ENCODE measurements at places on chromosomes 3 and 15.

DNA sequence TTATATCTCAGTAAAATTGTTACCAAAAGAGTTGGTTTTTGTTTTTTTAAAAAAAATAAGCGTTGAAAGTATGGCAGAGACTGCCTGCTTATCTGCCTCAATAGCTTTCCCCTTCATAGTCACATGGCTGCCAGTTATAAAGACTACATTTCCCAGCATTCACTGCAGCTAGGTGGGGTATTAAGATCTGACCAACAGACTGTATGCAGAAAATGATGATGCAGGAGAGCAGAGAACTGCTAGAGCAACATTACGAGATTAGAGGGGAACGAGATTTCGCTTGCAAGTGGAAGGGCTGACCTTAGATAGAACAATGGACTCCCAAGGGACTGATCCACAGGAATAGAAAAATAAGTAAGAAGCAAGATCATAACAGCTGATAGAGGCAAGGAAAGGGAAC is 14.3 kb downstream of the RHOA start:
- DNase-seq = no peak

DNA sequence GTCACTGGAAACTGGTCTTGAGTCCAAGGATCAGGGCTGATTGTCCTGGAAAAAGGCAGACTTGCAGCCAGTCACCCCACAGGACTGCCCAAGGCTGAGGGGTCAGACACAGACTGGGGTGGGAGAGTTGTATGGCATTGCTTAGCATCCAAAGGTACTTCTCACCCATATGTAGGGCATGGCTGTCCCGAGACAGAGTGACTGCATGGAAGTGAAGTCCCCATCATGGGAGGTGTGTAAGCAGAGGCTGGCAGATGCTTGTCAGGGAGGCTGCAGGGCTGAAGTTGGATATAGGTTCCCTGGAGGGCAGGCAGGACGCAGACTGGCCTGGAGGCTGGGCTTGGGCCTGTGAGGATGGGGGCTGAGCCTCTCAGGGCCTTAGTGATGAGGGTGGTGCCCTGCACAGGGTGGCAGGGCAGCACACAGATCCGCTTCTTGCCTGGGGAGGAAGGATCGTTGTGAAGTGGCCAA is 31.1 kb downstream of the PSTPIP1 start:
- DNase-seq = no peak

GRCh38 chr3:69675786-69676530 is 63.3 kb upstream of the MITF start:
- no peak for DNase-seq

- DNase-seq = no peak
Measured at GRCh38 chr3:140081887-140082286, 146.9 kb downstream of the CLSTN2 start.

DNA sequence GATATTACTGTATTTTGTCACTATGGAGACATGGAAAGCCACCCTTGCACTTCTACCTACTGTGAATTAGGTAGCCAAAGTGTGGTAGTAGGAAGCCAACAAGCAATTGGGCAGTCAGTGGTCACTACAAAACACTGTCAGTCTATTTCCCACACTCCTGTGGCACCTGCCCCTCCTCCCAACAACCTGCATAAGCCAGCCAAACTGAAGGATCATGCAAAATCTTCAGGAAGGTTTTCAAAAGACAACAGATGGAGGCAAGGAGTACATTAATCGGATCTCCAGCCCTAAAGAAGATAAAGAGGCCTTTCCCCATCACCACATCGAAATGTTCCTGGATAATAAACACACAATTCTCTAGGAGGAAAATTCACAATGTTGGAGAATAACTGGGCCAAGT is 11.9 kb downstream of the POMGNT2 start:
- DNase-seq = no peak

DNA sequence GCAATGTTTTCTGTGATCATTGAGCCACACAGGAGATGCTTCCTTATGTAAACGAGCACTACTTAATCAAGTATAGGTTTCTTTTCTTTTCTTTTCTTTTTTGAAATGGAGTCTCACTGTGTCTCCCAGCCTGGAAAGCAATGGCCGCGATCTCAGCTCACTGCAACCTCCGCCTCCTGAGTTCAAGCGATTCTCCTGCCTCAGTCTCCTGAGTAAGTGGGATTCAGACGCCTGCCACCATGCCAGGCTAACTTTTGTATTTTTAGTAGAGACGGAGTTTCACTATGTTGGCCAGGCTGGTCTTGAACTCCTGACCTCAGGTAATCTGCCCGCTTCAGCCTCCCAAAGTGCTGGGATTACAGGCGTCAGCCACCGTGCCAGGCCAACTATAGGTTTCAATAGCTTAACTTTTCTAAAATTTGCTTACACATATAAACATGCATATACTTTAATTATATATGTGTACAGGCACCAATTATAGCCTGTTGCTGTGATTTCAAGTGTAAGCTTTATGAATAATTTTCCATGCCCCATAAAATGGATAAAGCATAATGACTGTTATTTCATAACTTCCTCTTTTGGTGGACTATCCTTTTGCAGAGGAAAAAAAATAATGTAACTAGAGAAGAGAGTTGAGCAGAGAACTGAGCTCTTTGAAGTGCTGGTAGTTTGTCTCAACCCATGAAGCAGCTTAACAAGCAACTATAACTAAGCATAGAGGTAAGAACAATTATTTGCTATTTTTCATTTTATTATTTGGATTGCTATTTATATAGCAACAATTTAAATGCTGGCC is 24.8 kb upstream of the MBNL1 start:
- no peak for DNase-seq

GRCh38 chr15:59662260-59662659 is 4.9 kb upstream of the GTF2A2 start:
- no peak for DNase-seq

- no peak for DNase-seq
Measured at GRCh38 chr15:100771746-100772145, 107.9 kb upstream of the ALDH1A3 start.

DNA sequence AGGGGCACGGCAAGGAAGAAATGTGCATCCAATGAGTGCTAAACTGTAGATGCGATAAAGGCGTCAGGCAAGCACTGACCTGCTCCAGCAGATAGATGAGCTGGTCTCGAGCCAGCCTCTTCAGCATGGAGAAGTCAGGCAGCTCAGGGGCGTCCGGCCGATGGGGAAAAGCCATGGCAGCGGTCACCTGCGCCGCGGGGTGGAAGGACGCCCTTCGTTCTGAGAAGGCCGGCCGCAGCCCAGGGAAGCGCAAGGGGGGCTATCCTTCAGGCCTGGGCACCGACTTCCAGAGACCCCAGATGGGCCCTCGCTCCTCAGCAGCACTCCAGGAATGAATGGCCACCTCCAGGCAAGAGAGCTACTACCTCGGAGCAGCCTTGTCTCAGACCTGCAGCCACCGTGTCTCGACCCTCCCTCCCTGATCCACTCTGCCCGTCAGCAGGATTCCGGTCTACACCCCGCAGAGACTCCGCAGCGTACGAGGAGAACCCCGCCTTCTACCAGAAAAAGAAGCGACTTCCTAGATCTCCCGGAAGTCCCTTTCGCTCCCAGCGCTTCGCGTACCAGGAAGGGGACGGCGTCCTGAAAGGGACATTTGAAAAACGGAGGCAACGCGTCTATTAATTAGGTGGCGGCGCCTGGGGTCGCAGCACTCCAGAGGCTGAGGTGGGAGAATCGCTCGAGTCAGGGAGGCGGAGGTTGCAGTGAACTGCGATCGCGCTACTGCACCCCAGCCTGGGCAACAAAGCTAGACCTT is at the start of gene VPS33B:
Gene VPS33B (minus strand): TSS at position 520 of the 757 bp plus-strand sequence. CDS start 345 bp downstream, at position 175.
- peak; percentile 66 for DNase-seq

- no peak for DNase-seq
Measured at GRCh38 chr3:126414961-126415660, 20.4 kb downstream of the CFAP100 start.

- no peak for DNase-seq
Measured at GRCh38 chr15:72516777-72517176, 42.6 kb downstream of the ARIH1 start.

- DNase-seq = peak; percentile 20
Measured at GRCh38 chr15:50390554-50391264, 33.5 kb upstream of the USP8 start.

DNA sequence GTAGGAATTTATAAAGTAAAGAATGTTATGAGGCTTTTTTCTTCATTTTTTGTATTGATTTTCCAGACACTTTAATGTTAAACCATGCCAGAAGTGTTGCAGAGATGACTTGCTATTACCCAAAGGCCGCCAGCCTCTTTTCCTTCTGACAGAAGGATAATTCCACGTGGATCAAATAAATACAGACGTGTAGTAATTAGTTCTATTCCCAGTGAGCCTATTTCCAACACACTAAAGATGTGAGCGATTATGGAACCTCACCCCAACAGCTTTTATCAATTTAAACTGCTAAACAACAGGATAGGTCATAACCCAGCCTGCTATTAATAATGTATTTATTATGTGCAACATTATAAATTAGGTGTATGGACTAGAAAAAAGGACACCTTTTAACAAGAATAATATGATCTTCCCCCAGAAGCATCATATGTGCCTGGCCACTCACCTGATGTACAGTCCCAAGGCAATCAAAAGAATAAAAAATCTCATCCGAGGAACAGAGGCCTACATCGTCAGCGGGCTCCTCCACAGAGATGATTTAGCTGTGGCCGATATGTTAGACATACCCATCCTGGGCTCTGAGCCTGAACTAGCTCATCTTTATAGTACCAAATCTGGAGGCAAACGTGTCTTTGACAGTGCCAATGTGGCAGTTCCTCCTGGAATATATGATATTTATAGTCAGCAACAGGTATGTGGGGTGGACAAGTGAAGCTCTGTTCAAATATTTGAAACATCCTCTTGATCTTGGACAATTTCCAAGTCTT is 125.9 kb upstream of the C15orf61 start:
- DNase-seq = no peak

DNA sequence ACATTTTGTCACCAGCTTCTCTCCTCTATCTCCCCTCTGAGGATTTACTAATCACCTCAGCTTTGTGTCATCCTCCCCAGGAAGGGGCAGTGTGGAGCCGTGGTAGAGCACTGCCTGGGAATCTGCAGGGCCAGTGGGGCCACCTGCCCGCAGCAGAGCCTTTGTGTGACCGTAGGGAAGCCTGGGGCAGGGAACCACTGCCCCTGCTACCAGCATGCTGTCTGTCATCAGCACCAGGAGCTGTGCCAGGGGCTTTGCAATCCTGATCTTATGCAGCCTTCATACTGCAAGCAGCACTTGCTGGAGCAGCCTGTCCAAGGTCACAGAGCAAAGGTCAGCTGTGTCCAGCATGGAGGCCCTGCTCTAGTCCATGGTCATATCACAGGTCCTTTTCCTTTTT is 170.2 kb upstream of the IL12A start:
- DNase-seq = no peak

GRCh38 chr15:100768501-100768931 is 111.1 kb upstream of the ALDH1A3 start:
- no peak for DNase-seq

All from T47D (cell line).